Neuronal stem cell (in vitro differentiated cells): ENCODE measurements at places on chromosomes 16 and 17.

DNA sequence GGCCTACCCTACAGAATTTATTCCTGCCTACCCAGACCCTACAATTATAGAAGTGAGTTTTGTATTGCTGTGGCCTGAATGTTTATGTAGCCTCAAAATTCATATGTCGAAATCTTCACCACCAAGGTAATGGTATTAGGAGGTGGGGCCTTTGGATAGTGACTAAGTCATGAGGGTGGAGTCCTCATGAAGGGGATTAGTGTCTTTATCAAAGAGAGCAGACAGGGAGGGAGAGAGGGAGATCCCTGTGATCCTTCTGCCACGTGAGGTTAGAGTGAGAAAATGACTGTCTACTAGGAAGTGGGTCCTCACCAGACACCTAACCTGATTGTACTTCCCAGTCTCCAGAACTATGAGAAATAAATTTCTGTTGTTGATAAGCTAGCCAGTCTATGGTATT is 981 bp upstream of the DUXB start:
- no peaks in the 10 kb centered on the region for H3K27me3 ChIP-seq
- H3K4me3 ChIP-seq: no peak overlapping the region
- no peaks in the 10 kb centered on the region for H3K36me3 ChIP-seq
- no peak for DNase-seq
- H3K4me1 ChIP-seq: no peaks in the 10 kb centered on the region

- no peak for DNase-seq
- H3K27me3 ChIP-seq: no peaks in the 10 kb centered on the region
- no peak overlapping the region for H3K27ac ChIP-seq
These were observed 35.7 kb upstream of the GNA13 start for GRCh38 chr17:65092262-65092661.

GRCh38 chr17:31329221-31329620 is 7.8 kb upstream of the EVI2A start:
- H3K36me3 ChIP-seq: peaks cover 7% of the 10 kb centered on the region
- no peaks in the 10 kb centered on the region for H3K4me1 ChIP-seq
- H3K27me3 ChIP-seq: no peaks in the 10 kb centered on the region
- no peak for DNase-seq
- H3K4me3 ChIP-seq: no peak overlapping the region
- H3K27ac ChIP-seq: no peak overlapping the region

- H3K27ac ChIP-seq: no peak overlapping the region
- H3K4me1 ChIP-seq: peaks cover 7% of the 10 kb centered on the region
- H3K27me3 ChIP-seq: peaks cover 57% of the 10 kb centered on the region
- DNase-seq: no peak
These were observed 4.4 kb upstream of the OR1F1 start for GRCh38 chr16:3183445-3184139.

- no peak overlapping the region for H3K27ac ChIP-seq
- H3K27me3 ChIP-seq: peaks cover 88% of the 10 kb centered on the region
- DNase-seq: no peak
- H3K4me3 ChIP-seq: no peak overlapping the region
- no peaks in the 10 kb centered on the region for H3K4me1 ChIP-seq
These were observed 17.1 kb upstream of the HOXB13 start for GRCh38 chr17:48745381-48746275.

GRCh38 chr16:677316-678190 is 2.1 kb downstream of the RHBDL1 start:
- no peak overlapping the region for H3K27ac ChIP-seq
- no peaks in the 10 kb centered on the region for H3K27me3 ChIP-seq
- DNase-seq: no peak
- H3K4me1 ChIP-seq: peaks cover 7% of the 10 kb centered on the region
- peaks cover 22% of the 10 kb centered on the region for H3K36me3 ChIP-seq
- H3K4me3 ChIP-seq: no peak overlapping the region

DNA sequence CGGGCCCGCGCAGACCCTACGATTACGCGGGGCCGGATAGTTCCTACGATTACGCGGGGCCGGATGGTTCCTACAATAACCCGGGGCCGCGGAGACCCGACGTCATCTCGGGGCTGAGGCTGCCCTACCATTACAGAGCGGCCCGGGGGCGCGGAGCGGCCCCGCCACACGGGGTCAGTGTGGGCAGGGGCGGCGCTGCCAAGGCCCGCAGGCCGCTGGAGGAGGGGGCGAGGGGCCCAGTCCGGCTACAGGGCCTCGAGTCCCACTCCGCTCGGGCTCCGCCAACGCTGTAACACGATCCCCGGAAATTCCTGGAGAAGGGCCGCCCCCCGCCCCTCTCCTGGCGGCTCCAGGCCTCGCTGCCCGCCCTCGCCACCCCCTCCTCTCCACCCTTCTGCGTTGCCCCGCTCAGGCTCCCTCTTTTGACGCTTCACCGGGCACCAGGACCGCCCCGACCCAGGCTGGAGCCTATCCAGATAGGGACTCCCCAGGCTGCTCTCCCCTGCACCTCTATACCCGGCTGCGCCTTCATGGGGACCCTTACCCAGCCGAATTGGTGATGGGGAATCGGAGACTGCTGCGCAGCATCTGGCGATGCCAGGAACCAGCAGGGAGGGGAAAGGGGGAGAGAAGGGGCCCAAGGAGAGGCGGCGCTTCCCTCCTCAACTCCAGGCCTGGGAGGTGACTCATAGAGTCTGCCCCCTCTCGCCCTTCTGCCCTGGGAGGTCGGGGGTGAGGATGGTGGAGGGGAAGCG is at the start of gene RAB34:
Gene RAB34 (minus strand): TSS at position 291 of the 755 bp plus-strand sequence. CDS start 602 bp downstream, outside the sequence.
- peak within 1 kb of the TSS; percentile 93 for H3K27ac ChIP-seq
- H3K36me3 ChIP-seq: peaks cover 31% of the 10 kb centered on the region
- DNase-seq: peak; percentile 92
- no peaks in the 10 kb centered on the region for H3K27me3 ChIP-seq

GRCh38 chr16:78478267-78478861 is 378.9 kb downstream of the WWOX start:
- no peak overlapping the region for H3K27ac ChIP-seq
- no peaks in the 10 kb centered on the region for H3K27me3 ChIP-seq
- no peaks in the 10 kb centered on the region for H3K36me3 ChIP-seq
- no peak overlapping the region for H3K4me3 ChIP-seq

- H3K4me3 ChIP-seq: no peak overlapping the region
- no peaks in the 10 kb centered on the region for H3K36me3 ChIP-seq
- no peaks in the 10 kb centered on the region for H3K27me3 ChIP-seq
These were observed 329.3 kb downstream of the KCNJ2 start for GRCh38 chr17:70498631-70499030.

DNA sequence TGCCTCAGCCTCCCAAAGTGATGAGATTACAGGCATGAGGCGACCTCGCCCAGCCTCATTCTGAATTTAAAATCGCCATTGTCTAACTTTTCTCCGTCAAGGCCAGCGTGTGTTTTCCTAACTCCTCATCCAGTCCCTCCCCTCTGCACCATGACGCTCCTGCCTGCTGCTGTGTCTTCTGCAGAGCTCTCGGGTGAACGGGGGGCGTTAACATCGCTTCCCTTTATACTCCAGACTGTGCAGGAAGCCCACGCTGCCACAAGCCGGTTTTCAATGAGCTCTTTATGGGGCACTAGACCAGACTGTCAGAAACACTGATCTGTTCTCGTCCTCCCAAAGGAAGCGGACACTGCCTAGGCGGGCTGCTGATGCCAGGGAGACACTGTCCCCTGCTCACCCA is 13.2 kb downstream of the AANAT start:
- H3K4me3 ChIP-seq: peak overlapping the region; percentile 2
- peak overlapping the region; percentile 27 for H3K27ac ChIP-seq
- no peaks in the 10 kb centered on the region for H3K36me3 ChIP-seq
- H3K27me3 ChIP-seq: no peaks in the 10 kb centered on the region
- DNase-seq: peak; percentile 38

- no peak overlapping the region for H3K27ac ChIP-seq
- H3K4me3 ChIP-seq: no peak overlapping the region
- DNase-seq: no peak
- no peaks in the 10 kb centered on the region for H3K27me3 ChIP-seq
These were observed 41.5 kb downstream of the TMEM235 start for GRCh38 chr17:78272914-78273258.

GRCh38 chr17:72135546-72136325 is 14.9 kb downstream of the SOX9 start:
- H3K27ac ChIP-seq: no peak overlapping the region
- no peak for DNase-seq
- no peaks in the 10 kb centered on the region for H3K27me3 ChIP-seq
- H3K36me3 ChIP-seq: no peaks in the 10 kb centered on the region
- no peak overlapping the region for H3K4me3 ChIP-seq

DNA sequence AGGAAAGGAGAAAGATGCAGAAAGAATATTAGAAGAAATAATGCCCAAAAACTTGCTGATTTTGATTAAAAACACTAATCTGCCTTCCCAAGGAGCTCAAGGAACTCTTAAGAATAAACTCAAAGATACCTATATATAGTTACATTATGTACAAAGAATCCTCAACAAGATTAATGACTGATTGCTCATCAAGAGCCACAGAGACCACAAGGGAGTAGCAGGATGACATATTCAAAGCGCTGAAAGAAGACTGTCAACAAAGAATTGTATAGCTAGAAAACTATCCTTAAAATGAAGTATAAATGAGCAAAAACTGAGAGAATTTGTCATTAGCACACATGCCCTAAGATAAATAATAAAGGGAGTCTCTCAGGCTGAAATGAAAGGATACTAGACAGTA is 6.2 kb downstream of the LPCAT2 start:
- DNase-seq: no peak
- no peak overlapping the region for H3K27ac ChIP-seq
- no peaks in the 10 kb centered on the region for H3K27me3 ChIP-seq
- H3K36me3 ChIP-seq: no peaks in the 10 kb centered on the region
- H3K4me1 ChIP-seq: no peaks in the 10 kb centered on the region

DNA sequence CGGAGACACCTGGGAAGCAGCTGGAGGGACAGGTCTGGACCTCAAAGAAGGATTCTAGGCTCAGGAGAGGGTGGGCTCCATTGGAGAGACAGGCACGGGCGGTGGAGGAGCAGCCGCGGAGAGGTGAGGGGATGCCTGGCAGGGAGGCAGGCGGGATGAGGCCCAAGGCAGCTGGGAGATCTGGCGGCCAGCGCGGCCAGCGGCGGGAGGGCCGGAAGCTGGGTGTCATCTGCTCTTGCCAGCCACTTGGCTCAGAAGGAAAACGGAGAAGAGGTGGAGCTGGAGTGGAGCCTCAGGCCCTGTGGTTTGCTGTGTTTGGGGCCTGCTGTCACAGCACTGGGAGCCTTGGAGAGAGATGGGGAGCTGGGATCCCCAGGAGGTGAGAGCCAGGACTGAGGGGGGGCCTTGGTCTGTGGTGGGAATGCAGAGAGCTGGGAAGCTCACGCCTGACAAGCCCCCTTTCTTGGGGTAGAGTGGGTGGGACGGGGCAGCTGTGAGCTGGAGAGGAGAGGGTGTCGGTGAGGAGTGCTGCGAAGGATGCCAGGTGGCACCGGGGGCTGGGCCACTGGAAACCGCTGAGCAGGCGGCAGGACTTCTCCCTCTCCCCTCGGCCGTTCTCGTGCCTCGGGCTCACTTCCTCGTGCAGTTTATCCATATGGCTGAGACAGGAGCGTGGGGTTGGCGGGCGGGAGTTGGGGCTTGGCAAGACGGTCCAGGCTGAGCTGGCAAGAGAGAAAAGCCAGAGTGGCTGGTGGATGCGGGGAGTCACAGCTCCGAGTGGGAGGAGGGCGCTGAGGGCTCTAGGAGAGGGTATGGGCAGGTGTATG is 8.0 kb downstream of the TBC1D24 start:
- H3K27ac ChIP-seq: no peak overlapping the region
- DNase-seq: no peak
- H3K4me1 ChIP-seq: peaks cover 2% of the 10 kb centered on the region
- no peaks in the 10 kb centered on the region for H3K27me3 ChIP-seq
- no peaks in the 10 kb centered on the region for H3K36me3 ChIP-seq
